ENCODE measurements at places on chromosomes 13 and 19.

DNA sequence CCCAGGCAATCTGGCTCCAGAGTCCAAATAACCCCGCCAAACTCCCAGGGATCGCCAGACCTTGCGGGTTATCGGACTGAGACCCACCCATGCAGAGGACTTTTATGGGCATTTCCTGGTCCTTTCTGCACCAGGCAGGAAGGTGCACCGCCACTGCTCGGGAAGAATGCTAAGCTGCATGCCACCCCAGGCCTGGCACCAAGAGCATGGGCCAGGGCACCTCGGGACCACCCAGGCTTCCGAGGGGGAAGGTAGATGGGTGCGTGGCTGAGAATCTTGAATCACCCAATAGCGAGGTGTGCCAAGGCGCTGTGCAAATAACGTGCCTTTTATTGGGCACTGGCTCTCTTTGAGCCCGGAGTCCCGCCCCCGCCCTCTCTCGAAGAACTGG is 422 bp upstream of the ZNF575 start:
- DNase-seq, result peak; percentile 83

- DNase-seq, result no peak
These were observed 44.7 kb downstream of the EFNB2 start for GRCh38 chr13:106490569-106491321.

GRCh38 chr13:50794226-50794625 is 49.3 kb downstream of the DLEU7 start:
- no peak for DNase-seq

- DNase-seq, result no peak
These were observed 16.3 kb downstream of the LYL1 start for GRCh38 chr19:13086341-13086740.

- no peak for DNase-seq
These were observed 2.9 kb downstream of the KLF2 start for GRCh38 chr19:16327501-16327900.

DNA sequence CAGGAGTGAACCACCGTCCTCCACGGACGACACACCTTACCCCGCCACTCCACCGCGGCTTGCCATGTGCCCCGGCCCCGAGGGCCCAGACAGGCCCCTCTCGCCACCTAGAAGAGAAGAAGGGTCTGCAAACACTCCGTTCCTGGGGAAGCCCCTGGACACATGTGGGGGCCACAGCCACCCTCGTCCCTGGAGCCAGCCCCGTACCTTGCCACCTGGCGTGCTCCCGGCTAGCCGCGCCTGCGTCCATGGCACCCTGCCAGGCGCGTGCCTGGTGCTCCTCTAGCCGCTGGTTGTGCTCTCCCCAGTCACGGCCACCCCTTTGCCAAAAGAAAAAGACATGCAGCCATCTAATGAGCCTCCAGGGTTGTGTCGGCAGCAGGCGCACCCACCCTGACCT is 19.9 kb upstream of the TINCR start:
- no peak for DNase-seq

- DNase-seq, result no peak
These were observed 14.3 kb downstream of the SLC15A1 start for GRCh38 chr13:98738213-98738612.

DNA sequence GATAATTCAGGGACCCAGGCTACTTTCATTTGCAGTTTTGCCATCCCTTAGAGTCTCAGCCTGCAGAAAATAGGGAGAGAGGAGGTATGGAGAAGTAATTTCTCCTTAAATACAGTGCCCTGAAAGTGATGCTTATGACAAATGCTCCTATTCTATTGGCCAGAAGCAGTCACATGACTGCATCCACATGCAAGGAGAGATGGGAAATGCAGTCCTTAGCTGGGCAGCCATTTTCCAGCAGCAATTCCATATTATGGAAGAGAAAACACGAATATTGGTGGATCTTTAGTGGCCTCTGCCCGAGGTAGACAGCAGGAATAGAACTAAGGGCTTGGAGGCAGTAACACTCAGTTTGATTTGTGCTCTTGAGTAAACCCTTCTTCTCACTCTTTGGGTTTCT is 39.4 kb downstream of the VAV1 start:
- DNase-seq, result peak; percentile 54

- DNase-seq, result no peak
These were observed 78.6 kb upstream of the TSHZ3 start for GRCh38 chr19:31427857-31428256.

DNA sequence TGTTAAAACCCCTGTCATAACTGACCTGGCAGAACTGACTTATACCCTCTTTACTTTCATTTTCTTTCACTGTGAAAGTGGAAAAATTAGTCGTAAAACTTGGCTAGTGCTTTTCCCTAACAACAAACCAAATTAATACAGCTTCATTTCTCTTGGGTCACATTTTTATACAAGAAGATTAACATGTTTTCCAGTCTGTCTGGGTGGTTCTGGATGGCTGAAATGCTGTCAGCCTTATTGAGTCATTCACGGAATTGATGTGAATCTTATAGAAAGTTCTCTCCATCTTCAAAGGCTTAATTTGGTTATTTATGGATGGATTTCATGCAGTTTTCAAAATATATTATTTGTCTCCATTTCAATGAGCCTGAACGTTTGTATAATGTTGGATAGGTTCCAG is 440.0 kb downstream of the KCTD12 start:
- DNase-seq, result no peak

DNA sequence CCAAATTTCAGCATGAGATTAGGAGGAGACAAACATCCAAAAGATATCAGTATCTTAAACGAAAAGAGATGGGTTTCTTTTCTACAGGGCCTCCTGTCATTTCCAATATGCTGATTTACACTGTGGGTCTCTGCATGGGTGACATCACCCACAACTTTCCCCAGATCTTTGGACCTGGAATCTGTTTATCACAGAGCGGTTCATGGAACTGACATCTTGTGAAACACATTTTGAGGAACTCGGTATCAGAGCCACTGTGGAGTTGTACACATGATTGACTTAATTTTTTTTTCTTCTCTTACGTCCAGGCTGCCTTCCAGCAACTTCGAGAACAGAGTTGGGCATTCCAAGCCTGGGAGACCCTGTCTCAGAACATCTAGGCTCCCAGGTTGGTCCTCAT is 80.2 kb upstream of the SERP2 start:
- DNase-seq, result no peak

- DNase-seq, result peak; percentile 54
These were observed 6.1 kb upstream of the LSM4 start for GRCh38 chr19:18329035-18329376.

GRCh38 chr13:111476197-111476596 is 155.8 kb downstream of the TEX29 start:
- DNase-seq, result no peak

DNA sequence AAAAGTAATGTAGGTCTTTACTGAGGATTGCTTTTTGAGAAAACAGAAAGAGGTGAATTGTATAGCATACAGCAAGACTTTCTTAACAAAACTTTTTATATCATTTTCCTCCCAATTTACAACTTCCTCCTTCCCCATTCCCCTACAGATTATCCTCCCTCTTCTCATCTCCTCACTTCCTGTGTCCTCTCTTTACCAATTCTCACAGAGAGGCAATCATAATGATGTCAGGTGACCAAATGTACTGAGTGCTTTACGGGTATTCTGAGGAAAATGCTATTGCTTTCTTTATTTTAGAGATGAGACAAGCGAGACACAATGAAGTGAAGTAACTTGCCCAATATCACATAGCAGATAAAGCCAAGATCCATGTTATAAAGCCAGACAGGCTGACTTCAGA is 1.7 kb upstream of the MTMR6 start:
- DNase-seq, result no peak

- peak; percentile 58 for DNase-seq
These were observed 22.0 kb downstream of the BLOC1S3 start for GRCh38 chr19:45200568-45200967.

GRCh38 chr13:21744149-21744548 is 73.3 kb downstream of the FGF9 start:
- no peak for DNase-seq

DNA sequence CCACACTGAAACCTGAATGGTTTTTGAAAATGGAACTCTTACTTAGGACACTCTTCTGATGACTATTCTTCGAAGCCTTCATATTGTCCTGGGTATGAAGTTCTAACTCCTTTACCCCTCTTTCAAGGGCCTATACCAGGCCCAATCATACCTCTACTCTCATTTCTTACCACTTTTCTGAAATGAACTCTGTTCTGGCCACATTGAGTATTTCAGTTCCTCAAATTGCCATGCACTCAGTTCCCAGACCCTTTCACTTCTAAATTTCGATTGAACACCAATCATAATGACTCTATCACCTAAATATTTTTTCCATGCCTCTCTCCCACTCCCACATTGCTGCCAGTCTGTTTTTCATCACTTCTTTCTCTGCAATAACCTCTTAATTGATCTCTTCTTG is 53.7 kb downstream of the LACC1 start:
- DNase-seq, result no peak

DNA sequence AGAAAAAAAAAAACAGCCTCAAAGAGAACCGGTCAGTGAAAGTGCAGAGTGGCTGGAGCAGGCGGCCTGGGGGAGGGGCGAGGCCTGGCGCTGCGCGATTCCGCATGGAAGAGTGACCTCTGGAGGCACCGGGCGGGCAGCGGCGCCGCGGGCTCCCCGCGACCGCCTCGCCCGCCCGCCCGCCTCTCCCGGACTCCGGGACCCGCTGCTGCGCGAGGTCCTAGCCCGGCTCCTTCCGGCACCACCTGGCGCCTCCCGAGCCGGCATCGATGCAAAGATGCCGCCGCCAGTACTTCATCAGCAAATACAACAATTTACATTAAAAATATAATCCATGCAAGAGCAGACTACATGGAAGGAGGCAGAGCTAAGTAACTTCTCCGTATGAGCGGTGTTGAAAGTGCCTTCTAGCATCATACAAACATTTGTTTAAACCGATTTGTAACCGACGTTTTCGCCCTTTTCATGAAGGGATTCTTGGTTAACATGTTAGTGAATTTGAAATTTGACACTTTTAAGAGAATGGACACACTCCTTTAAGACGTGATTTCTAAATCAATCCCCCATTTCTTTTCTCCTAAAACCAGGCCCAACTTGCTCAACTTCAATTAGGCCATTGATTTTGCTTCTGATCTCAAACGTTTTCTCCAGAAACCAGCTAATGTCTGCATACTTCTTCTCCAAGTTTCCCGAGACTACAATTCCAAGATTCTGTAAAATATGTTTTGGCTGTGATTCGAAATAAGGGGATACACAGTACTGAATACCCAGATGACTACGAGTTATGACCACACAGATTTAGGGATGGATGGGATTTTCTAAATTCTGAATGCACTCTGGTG is 2.1 kb downstream of the EFNB2 start:
- DNase-seq, result peak; percentile 88

DNA sequence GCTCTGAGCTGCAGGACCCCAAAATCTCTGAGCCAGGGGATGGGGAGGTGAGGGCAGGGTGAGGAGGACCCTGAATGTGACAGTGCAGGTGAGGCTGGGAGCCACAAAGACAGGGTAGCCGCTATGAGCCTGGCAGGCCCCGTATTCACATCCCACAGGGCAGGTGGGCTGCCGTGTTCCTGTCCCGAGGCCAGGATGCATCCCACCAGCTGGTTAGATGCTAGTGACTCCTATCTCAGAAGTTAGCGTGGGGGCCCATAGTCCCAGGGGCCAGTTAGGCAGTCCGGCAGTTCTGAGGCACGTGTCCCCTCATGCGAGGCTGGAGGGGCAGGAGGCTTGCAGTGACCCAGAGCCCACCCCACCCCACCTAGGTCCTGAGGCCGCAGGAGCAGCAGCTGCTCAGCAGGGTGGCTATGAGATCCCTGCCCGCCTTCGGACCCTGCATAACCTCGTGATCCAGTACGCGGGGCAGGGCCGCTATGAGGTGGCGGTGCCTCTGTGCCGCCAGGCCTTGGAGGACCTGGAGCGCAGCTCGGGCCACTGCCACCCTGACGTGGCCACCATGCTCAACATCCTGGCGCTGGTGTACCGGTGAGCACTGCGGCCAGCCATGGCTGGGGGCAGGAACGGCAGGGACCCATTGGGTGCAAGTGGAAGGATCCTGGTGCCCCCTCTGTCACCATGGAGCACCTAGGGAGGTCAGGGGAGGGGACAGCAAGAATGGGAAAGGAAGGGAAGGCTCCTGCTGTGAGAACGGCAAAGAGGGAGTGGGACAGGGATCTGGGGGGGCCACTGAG is 7.2 kb downstream of the KLC3 start:
- no peak for DNase-seq

- DNase-seq, result no peak
These were observed 253.6 kb upstream of the DACH1 start for GRCh38 chr13:72120632-72121031.

GRCh38 chr19:11091703-11092153 is 2.5 kb downstream of the LDLR start:
- DNase-seq, result no peak

GRCh38 chr13:107512551-107512950 is 702.8 kb downstream of the LIG4 start:
- DNase-seq, result no peak

GRCh38 chr13:60924856-60925255 is 490.8 kb downstream of the PCDH20 start:
- DNase-seq, result no peak

GRCh38 chr13:99404005-99404755 is 97.0 kb upstream of the GPR183 start:
- no peak for DNase-seq

DNA sequence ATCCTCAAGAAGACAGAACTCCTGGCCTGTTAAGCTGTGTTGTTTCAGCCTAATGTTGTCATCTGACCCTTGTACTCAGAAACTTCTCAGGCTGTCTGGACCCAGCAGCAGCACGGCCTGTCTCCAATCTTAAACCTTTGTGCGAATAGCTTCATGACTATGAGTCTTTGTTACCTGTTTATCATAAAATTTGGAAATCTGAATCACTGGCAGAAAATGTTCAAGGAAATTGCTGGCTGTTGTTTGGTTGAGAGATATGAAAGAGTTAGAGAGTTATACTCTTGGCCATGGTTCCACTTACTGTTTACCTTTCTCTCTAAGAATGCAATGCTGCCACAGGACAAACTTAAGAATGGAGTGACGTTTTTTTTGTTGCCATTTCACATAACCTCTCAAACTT is 59.6 kb downstream of the EFNB2 start:
- DNase-seq, result no peak

- peak; percentile 36 for DNase-seq
These were observed 9.7 kb downstream of the EFNA2 start for GRCh38 chr19:1295169-1296012.

DNA sequence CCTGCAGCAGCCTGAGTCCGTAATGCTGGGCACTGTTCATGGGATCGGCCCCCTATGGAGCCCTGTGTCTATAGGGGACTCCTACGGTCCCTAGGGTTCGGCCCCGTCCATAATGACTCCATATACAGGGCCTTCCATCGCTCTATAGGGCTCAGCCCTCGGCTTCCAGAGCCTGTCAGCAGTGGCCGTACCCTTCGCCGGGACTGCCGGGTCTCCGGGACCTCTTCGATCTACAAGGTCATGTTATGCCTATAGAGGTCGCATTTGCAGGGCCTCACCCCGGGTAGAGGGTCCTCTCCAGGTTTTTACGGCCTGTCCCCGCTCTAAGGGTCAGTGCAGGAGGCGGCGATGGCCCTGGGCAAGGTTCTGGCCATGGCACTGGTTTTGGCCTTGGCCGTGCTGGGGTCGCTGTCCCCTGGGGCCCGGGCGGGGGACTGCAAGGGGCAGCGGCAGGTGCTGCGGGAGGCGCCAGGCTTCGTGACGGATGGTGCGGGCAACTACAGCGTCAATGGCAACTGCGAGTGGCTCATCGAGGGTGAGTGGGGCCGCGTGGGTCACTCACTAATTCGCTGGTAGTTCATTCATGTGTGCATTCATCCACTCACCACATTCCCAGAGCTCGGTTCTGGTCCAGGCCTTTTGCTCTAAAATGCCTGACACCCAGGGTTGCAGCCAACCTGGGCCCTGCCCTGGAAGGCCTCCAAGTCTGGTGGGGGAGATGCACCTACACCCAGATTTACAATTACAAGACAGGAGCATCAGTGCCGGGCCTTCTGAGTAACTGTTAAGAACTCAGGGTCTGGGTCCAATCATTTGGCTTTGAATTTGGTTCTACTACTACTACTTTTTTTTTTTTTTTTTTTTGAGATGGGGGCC is 699 bp downstream of the MEGF8 start:
- peak; percentile 67 for DNase-seq

Measured in NCI-H82 (cell line).